ENCODE measurements at places on chromosomes 1 and 21.

DNA sequence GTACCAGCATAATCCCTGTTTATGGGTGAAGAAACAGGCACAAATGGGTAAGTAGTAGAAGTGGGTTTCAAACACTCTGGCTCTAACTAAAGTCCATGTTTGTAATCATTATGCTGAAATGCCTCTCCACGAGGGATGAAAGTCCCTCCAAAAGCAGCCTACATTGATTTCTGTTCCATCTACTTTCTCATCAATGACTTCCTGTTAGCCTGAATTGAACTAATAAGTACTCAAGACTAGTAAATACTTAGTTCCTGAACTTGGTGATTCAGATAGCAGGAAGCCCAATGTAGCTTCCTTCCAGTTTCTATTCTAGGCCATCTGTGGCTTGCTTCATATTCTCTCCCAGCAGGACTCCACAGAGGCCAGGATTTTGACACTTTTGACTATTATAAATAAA is 11.3 kb upstream of the BACH1 start:
- no peak for DNase-seq

DNA sequence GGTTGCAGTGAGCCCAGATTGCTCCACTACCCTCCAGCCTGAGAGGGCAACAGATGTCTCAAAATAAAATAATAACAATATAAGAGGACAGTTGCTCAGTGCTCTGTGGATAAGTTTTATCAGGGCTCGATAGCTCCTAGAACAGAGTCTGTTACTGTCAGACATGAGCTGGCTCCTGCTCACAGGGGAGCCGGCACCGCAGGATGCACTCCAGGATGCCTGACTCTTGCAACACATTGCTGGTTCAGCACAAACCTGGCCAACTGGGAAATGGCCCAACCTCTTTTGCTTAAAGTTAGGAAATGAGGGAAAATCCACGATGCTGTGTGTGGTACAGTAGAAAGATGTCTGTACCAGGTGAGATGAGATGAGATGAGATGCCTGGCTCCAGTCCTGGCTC is 5.8 kb upstream of the CTSE start:
- peak; percentile 82 for DNase-seq

GRCh38 chr21:35581640-35582039 is 478.7 kb downstream of the SETD4 start:
- DNase-seq: no peak

DNA sequence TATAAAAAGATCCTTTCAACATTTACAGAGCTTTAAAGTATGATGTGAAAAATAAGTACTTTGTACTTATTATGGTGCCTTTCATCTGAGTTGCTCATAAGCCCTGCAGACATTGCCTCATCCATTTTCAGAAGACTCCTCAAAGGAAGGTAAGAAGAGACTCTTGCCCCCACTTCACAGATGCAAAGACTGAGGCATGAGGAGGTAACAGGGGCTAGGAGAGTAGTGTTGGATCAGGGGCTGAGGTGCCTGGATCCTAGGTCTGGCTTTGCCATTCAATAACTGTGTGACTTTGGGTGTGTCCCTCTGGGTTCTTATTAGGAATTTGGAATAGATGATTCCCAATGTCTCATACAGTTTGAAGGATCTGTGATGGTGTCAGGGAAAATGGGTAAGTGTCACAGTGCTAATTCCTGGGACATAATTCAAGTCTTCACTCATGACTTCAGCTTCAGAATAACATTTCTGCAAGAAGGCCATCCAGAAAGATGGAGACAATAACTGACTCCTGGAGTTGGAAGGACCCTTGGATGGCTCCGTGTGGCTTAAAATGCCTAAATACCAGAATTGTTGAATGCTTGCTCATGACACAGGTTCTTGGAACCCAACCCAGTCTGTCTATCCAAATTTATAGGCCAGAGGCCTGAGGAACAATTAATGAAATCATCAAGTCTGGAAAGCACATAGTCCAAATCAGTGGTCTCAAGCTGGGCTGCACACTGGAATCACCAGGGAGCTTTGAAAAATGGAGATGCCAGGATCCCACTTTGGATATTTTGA is 93.1 kb upstream of the RUNX1 start:
- no peak for DNase-seq

GRCh38 chr1:28781305-28781704 is 30.7 kb upstream of the OPRD1 start:
- DNase-seq: no peak

GRCh38 chr1:159707472-159708260 is 6.7 kb downstream of the CRP start:
- DNase-seq: no peak

GRCh38 chr1:5286244-5286643 is 631.8 kb downstream of the AJAP1 start:
- no peak for DNase-seq

DNA sequence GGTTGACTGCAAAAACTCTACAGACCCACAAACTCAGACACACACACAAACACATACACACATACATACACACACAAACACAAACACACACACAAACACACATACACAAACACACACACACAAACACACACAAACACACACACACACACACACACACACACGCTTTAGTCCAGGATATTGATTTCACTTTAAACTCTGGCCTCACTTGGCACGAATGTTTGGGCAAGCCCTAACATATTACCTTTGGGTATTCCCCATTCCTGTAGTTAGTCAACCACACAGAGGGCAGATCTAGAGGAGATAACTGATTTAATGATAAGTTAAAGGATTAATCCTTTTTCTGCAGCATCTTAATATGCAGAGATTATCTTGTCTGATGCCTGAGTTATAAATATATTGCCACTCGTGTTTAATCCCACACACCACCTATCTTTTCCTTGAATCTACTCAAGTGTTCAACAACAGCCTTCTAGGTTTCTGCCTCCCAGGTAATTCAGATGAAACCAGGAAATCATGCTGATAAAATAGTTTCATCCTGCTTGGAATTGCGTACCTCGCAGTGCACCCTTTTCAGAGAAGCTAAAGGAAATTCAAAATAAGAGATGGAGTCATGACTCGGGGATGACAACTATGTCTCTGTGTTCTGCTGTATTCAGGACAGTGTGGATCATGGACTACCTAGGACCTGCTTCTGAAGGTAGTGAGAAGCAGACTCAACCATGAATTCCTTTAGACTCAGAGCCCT is 14.5 kb upstream of the RUNX1 start:
- DNase-seq: no peak

- DNase-seq: no peak
Measured at GRCh38 chr1:57046462-57046861, 80.6 kb upstream of the C8B start.

DNA sequence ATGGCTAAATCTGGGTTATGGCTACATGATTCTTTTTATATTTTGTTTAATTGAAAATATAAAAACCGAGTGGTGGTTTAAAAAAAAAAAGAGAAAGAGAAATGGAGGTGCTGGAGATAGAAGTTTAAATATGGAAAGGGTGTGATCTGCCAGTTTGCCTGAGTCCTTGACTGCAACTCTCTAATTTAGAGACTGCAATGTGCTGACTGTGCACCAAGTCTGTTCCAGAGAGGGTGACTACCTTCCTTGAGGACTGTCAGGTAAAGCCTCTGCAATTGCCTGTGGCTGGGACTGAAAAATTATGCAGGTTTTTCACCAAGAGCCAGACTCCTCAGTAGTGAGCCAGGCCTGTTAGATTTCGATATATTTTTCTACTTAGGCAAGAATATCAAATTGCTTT is 1326.3 kb downstream of the BRINP3 start:
- no peak for DNase-seq

GRCh38 chr21:35611708-35612132 is 448.6 kb downstream of the SETD4 start:
- DNase-seq: no peak

DNA sequence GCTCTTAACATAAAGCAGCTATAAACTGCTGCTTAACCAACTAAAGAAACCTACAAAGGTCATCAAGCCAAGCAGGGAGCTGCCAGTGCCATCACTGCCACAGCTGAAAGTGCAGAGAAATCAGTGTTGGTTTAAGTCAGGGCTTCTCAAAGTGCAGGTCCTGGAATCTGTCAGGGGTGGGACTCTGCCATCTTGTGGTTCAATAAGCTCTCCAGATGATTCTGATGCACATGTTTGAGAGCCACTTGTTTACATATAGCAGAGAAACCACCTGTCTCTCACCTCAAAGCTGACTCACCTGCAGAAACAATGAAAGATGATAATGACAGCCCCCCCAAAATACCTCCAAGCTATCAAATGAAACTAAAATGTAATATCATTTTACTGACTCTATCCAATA is 49.3 kb downstream of the SH3GLB1 start:
- DNase-seq: no peak

- peak; percentile 65 for DNase-seq
Measured at GRCh38 chr1:8687039-8687438, 130.4 kb downstream of the RERE start.

- no peak for DNase-seq
Measured at GRCh38 chr1:167761400-167761799, 39.6 kb downstream of the MPZL1 start.

DNA sequence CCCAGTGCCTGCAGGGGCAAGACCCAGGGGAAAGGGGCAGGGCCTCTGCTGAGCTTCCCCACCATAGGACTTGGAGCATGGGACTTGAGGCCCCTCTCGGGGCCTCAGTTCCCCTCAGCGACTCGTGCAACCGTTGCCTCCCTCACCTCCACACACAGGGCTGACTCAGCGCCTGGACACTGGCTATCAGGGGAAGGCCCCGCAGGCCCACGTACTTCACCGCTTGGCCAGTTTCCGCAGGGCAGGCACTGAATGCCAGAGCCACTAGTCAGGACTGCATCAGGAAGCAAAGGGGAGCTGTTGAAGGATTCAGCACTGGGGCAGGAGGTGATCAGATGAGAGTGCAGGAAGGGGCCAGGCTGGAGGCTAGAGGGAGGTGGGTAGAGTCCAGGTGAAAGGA is 15.5 kb upstream of the FAM131C start:
- peak; percentile 37 for DNase-seq

DNA sequence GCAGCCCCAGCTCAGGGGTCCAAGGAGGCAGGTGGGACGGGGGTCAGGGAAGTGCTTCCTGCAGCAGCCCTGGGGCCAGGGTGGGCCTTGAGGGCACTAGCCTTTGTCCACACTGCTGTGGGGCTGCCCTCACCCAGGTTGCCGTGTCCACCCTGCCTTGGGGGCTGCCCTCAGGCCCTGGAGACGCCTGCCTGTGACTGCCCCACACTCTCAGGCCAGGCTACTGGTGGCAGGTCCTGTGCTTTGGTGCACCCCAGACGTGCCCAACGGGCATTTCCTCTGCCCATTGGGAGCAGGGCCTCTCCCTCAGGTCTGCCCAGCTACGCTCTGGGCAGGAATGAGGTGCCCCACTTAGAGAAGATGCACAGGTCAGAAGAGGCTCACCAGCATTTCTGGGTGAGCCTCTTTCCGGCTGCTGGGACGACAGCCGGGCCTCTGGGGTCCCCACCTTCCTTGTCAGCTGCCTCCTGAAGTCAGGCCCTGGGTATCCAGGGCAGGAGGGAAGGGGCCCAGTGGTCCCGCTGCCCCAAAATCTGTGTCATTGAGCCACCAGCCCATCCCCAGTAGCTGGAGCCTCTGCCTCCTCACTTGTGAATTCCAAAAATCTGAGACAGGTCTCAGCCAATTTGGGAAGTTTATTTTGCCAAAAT is 2.7 kb upstream of the MMEL1 start:
- no peak for DNase-seq

GRCh38 chr1:209041927-209042326 is 541.6 kb upstream of the CAMK1G start:
- no peak for DNase-seq

GRCh38 chr1:204442376-204443259 is 31.0 kb upstream of the PPP1R15B start:
- DNase-seq: no peak

- no peak for DNase-seq
Measured at GRCh38 chr21:41805038-41805437, 38.2 kb upstream of the RIPK4 start.
